ENCODE measurements at places on chromosomes 5 and 9.
A peak's percentile ranks its signal among the peaks of the same experiment; 100 is the strongest.

DNA sequence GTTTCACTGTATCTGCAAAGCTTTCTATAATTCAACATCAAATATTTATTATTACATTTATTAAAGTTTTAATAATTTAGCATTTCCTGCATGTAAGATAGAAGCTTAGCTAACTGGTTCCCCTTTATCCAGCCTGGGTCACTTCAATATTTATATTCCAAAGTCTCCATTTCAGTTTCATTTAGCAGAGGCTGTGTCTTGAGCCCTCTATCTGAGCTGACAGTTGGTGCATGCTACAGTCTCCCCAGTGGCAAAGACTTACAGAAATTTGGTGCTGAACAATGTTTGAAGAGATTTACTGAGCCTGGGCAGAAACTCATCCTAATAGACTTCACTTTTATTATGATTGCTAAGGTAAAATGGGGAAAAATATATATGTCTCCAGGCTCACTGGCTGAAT lies 279.1 kb downstream of the TRIM32 start:
- DNase-seq: no peak

DNA sequence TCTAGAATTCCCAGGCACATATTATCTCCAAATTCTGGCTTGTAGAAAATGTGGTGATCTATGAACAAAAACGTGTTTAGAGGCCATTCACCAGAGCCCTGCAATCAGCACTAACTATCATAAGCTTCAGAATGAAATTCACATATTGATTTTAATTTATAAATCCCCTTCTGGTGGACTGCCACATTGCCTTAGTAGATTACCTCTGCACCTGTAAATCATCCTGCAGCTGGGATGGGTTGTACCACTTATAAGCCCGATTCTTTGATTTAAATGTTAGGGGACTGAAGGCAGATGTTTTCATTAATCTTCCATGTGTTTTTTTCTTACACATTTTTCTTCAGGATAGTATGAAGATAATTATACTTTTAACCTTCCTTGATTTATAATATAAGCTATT lies 140.7 kb upstream of the PTPRD start:
- DNase-seq: no peak

GRCh38 chr9:133384736-133385321 lies 8.7 kb downstream of the STKLD1 start:
- DNase-seq: no peak

DNA sequence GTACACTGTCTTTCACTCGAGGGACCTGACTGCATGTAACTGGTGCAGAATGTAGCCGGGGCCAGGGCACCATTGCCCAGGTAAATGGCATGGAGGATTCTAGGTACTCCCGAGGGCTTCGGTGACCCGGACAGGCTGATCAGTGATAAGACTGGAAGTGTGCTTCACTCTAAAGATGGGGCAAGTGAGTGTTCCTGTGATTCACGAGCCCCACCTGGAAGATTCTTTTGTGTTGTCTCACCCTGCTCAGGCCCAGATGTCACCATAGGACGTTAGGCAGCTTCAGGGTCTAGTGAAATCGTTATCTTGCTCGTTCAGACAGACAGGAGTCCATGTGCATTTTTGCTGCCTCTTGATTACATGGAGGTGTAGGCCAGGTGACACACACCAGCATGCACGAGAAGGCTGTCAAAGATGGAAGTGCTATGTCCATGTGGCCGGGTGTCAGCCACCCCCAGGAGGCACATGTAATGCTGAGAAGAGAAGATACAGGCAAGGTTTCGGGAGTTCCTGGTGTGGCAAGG lies 73.9 kb downstream of the WNK2 start:
- no peak for DNase-seq

DNA sequence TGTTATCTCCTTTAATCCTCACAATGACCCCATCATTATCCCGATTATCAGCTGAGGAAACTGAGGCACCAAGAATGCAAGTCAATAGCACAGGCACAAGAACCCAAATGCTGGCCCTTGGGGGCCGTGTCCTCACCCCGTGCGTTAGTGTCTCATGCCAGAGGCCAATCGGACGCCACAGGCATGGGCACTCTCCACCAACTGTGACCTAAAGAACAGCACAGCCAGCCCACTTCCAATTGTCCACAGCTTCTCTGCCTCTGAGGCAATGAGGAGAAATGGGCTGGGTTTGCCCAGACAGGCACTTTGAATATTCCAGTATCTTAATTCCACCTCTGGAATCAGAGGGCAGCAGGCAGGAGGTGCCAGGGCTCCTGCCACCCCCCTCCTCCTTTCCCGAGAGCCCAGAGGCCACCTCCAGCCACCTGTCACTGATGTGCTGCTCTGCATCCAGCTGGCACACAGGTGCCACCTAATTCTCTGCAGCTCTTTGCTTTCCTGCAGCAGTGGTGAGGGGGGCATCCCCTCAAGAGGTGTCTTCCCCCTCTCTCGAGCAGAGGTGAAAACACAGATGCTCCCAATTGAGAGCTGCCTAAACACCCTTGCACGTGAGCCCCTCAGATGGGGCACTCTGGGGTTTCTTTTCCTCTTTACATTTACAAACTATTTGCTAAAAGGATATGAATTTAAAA lies 107.5 kb downstream of the ROR2 start:
- no peak for DNase-seq

DNA sequence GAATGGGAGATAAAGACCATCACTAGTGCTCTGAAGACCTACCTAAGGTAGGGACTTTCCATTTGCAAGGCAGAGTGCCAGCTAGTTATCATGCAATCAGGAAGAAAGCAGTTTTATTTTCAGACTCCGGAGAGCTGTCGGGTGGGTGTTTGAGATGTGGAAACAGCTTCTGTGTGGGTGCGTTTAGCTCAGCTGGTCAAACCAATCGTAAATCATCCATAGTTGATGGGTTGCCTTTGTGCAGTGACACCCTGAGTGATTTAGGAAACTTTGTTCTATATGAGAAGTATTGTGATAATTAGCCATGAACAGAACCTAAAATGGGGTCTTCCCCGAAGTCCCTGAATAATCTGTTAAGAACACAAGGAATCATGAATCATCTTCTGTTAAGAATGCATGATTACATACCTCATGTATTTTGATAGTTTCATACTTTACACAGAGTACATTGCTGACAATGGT lies 284.3 kb downstream of the ARHGAP26 start:
- DNase-seq: peak; percentile 54

- no peak for DNase-seq
Measured at GRCh38 chr5:55594671-55595070, 59.9 kb upstream of the PLPP1 start.
